ENCODE measurements at places on chromosomes 1 and 21.

DNA sequence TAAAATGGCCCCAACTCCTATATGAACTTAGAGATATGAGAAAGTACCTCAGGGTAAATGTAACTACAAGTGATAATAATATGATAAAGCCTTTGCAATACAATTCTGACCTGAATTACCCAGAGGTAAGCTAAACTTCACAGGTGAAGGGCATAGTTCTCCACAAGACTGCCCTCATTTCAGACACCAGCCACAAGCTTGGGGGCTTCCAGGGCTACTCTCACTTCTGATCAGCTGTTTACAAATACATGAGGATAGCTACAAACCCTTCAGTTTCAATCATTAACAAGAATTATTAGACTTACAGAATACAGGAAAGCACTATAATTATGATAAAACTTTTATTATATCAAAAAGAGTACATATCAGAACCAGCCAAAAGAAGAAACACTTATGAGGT lies 18.7 kb upstream of the DPH5 start:
- DNase-seq: no peak

DNA sequence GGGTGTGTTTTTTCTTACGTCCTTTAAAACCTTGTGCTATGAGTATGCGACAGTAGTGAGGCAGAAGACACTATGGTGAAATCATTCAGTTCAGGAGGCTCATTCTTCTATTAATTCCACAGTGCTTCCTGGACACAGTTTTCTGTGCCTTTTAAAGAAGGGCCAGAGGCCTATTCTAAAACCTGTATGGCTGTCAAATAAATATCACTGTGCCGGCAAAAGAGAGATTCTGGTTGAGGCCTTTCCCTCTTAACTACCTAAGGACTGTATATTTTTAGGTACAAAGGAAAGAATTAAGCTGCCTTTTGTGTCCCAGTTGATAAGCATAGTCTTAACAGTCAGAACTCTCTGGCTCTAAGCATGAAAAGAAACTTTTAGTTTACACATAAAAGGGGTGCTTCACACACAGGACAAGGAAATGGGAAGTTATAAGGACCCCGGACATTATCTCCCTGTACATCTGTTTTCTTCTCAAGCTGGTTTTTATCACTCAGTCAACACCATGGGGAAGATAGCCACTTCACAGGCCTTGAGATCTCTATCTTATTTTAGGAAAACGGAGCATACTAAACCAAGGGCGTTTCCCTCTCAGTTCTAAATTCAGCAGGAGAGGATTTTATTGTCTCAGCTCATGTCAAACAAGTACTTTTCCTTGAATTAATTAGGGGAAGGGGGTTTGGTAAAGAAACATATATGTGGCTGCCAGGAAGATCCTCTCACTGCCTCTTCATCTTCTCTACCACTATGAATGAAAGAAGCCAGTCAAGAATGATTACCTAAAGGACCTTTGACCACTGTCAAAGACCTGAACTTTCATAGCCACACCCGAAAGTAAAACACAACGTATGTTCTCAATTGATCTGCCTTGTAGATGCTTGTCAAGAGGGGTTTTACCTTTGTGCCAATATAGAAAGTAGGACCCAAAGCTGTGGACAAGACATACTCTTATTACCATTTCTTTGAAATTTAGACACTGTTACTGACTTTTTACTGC lies 71.4 kb upstream of the HSPA13 start:
- no peak for DNase-seq

- no peak for DNase-seq
Observed at GRCh38 chr1:1920057-1920607, 1.1 kb upstream of the TMEM52 start.

GRCh38 chr1:171984850-171985485 lies 143.7 kb downstream of the DNM3 start:
- no peak for DNase-seq

DNA sequence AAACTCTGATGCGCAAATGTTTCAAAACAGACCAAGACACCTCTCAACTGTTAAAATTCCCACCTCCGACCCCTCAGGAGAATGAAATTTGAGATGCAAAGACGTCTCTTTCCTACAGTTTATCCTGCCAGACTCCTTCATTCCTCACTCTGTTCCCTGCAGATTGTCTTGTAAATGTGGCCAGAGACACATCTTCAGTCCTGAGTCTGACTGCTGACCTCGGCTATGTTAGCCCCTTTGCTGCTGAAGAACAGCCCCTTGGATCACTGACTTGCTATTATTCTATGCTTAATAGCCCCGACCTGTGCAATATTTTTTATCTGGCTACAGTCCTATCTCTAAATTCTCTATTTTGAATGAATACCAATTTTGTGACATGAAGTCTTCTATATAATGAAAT lies 16.6 kb upstream of the ESRRG start:
- DNase-seq: no peak

DNA sequence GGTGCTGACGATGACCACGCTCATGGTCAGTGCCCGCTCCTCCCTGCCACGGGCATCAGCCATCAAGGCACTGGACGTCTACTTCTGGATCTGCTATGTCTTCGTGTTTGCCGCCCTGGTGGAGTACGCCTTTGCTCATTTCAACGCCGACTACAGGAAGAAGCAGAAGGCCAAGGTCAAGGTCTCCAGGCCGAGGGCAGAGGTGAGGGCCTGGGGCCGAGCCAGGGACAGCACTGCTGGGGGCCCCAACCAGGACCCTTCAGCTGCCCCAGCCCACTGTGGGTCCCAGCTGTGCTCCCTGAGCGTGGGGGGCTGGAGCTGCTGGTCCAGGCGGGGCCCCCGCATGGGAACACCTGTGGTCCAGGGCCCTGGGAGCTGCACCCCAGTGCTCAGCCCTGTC lies 10.4 kb downstream of the GABRD start:
- no peak for DNase-seq

DNA sequence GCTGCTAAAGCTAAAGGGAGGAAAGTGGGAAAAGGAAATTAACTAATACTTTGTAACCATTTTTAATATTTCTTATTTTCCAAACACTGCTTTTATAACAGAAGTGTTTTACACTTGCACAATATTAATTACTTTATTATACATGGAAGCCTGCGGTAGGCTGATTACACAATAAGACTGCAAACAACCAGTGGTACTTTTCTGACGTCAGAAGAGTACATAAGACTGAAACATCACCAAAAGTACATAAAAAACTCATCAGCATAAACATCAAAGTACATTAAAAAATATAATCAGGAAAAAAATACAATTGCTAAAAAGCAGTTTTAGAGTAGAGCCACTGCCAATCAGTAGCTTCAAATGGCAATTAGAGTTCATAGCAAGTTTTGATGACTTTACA lies 4.6 kb downstream of the ZNF281 start:
- DNase-seq: no peak

DNA sequence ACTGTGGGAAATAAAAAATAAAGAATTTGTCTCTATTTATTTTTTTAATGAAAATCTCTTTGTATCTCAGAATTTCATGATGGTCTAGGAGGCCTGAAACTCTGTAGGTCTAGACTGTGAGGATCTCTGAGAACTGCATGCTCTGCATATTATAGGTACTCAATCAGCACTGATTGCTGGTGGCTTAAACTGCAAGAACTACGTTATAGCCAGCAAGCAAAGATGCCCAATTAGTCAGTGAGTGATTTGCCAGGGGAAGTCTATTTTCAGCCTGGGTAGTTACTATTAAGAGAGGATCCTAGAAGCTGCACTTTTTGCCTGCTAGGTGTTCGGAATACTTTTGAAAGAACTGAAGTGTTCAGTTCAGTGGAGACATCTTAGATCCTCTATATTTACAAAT lies 87.4 kb downstream of the GPR52 start:
- DNase-seq: no peak

- no peak for DNase-seq
Observed at GRCh38 chr1:224054012-224054411, 59.9 kb upstream of the FBXO28 start.

- DNase-seq: no peak
Observed at GRCh38 chr1:60937720-60938119, 144.6 kb upstream of the NFIA start.

DNA sequence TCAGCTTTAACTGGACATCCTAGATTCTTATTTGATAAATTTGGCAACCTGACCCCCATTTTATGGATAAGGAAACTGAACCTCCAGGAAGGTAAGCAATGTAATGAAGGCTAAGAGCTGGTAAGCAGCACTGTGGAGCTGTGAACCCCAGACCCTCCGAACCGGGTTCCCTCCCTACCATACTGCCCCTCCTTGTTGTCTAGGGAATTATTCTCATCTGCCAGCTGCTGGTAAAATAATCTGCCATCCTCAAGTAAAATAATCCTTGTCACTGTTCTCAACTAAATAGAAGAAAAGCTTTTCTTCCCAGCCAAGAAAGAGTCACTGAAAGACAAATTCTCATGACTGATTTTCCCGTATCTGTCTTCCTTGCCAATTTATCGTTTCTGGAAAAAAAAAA lies 55.8 kb upstream of the PRDX6 start:
- DNase-seq: no peak

Data from cortex of kidney (tissue), 1 donor.